ENCODE measurements at places on chromosomes 16 and 17.

- no peak for DNase-seq
Observed at GRCh38 chr17:27577884-27578717, 52.9 kb upstream of the LGALS9 start.

GRCh38 chr17:74296548-74296936, 22.5 kb downstream of the DNAI2 start:
- peak; percentile 56 for DNase-seq

DNA sequence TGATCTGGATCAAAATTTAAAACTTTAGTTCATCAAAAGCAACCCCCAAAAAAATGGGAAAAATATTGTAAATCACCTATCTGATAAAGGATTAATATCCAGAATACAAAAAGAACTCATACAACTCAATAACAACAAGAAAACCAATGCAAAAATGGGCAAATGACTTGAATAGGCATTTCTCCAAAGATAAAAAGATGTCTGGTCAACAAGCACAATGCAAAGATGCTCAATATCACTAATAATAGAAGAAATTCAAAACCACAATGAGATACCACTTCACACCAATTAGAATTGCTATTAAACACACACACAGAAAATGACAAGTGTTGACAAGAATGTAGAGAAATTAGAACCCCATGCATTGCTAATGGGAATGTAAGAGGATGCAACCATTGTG, 40.4 kb downstream of the UBE2G1 start:
- no peak for DNase-seq

- DNase-seq, result no peak
Observed at GRCh38 chr17:81115219-81115618, 50.1 kb upstream of the PVALEF start.

- DNase-seq, result no peak
Observed at GRCh38 chr16:67877064-67877463, 4.2 kb downstream of the EDC4 start.

DNA sequence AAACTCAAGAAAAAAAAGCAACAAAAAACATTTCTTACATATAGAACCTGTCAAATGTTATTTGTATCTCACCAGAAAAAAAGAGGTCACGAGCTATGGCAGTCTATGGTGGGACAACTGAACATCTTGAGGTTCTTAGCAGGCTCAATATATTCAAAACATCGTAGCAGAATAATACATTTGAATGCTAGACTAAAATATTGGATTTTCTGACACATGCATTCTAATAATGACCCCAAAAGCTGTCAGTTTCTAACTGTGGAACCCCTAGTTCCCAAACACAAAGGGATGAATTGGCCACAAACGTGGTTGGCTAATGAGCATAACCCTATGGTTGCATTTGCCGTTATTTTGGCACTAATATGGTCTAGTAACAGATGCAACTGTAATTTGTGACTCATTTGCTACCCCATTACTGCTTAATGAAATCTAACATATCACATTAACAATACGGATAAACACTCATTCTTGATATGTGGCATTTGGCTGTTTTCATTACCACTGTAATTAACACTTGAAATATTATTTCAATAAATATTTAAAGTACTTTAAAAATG, 81.2 kb downstream of the TOX3 start:
- no peak for DNase-seq

DNA sequence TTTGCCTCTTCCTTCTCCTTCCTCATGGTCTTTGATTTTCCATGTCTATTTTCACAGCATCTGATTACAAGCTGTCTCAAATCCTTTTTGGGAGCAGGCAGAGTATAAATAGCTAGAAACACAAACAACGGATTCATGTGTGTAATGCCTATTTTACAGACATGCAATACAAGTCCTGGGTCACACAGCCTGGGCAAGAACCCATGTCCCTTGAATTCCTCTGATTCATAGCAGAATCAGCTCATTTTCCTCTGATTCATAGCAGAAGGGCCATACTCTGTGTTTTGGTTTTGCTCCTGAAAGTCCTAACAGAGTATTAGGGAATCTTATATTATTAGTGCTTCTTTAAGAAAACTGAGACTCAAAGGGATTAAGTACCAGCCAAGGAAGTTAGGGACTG, 71.3 kb downstream of the IRX5 start:
- no peak for DNase-seq

DNA sequence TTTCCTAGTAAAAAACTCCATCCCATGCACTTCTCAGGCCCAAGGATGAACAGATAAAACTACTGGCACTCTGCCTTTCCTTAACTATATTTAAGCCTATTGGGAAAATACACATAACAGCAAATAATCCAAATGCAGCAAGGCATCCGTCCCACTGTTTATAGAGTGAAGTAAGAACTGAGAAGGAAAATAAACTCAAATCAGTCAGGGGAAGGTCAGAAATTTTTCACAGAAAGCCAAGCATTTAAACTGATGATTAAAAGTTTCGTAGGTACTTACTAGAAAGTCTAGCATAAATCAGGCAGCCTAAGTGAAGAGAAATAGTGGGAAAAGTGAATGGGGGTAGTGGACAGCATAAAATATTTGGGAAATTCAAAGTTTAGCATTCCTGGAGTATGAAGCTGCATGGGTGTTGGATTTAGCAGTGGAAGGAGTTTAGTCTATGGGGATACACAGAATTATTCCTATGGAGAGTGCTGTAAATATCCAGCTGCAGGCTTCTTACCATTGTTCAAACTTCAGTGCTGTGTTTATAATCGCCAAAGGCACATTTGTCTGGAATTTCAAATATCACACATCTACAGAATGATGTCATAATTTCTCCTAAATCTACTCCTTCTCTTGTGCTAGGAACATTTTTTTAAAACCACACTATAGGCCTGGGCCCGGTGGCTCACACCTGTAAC, 1131.0 kb upstream of the GOT2 start:
- DNase-seq, result no peak

DNA sequence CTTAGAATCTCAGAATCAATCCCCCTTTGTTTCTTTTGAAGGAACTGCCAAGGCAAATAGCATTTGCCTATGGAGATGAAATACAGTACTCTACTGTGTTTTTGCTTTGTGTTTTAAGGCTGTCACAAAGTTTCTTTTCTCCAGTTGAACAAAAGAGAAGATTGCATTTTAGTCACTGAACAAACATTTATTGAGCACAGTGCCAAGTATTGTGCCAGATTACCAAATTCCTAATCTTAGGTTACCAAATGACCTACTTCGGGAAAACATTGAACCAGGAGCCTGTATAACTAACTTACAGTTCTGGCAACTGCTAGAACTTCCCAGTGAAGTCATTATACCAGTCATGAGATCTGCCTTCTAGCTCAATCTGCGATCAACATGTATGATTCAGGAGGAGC, 3.0 kb upstream of the UBB start:
- DNase-seq, result no peak

GRCh38 chr17:43463241-43463640, 20.5 kb upstream of the DHX8 start:
- no peak for DNase-seq

GRCh38 chr17:81221371-81221841, 1.4 kb downstream of the CEP131 start:
- DNase-seq, result no peak

- peak; percentile 72 for DNase-seq
Observed at GRCh38 chr16:57092786-57093411, 516 bp downstream of the CPNE2 start.

GRCh38 chr17:80365001-80365965, 49.7 kb upstream of the ENDOV start:
- no peak for DNase-seq

GRCh38 chr16:23342083-23342640, 40.1 kb downstream of the SCNN1B start:
- no peak for DNase-seq

DNA sequence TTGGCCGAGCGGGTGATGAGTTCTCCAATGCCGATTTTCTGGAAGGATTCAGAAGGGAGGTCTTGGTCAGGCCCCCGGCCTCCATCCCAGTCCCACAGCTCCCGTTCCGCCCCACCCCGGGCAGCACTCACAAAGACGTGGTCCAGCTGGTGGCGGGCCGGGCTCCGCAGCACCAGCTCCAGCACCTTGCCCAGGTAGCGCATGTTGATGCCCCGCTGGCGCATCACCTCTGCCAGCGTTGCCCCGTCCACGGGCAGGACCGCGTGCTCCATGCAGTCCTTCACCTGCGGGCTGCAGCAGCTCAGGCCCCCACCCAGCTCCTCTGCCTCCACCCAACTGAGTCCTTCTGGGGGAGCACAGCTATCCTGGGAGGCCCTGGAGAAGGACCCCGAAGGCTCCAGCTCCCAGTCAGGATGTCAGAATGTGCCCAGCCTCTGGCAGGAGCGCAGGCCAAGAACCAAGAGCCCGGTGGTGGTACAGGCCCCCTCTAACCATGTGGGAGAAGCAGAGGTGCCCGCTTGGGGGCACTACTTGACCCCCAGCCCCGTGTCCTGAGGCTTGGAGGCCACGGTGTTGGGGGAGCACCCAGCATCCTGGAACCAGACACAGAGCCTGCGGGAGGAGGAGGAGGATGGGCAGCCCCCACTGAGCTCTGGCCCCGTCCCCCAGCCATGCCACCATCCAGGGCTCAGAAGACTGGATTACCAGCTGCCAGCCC, 16.2 kb downstream of the CLUH start:
- no peak for DNase-seq

GRCh38 chr16:49832177-49832576, 23.7 kb downstream of the ZNF423 start:
- DNase-seq, result no peak

- no peak for DNase-seq
Observed at GRCh38 chr16:19912455-19913339, 28.0 kb upstream of the GPRC5B start.

- DNase-seq, result no peak
Observed at GRCh38 chr17:41009301-41009760, 403 bp upstream of the KRTAP3-1 start.

GRCh38 chr17:73323409-73324159, 11.8 kb upstream of the CDC42EP4 start:
- DNase-seq, result no peak

- no peak for DNase-seq
Observed at GRCh38 chr17:68207651-68208253, 40.1 kb upstream of the AMZ2 start.

- DNase-seq, result no peak
Observed at GRCh38 chr17:29847527-29848400, 82.3 kb downstream of the SSH2 start.

- no peak for DNase-seq
Observed at GRCh38 chr17:56739376-56739775, 94.3 kb downstream of the C17orf67 start.

DNA sequence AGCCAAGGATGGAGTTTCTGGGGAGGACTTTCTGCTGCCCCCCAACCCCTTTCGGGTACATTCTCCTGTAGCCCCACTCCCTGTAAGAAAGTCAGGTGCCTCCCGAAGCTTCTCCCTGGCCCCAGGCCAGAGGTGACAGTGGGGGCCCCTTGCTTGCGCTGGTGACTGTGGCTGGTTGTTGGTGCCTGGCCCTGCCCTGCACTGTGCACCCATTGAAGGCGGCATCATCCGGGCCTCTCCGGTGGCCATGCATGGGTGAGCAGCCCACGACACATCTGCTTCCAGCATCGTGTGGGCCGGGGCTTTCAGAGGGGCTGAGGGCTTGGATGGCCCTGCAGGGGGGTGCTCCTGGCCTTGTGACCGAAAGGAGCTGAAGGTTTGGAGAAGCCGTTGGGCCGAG, 297.0 kb downstream of the SEC14L1 start:
- no peak for DNase-seq

DNA sequence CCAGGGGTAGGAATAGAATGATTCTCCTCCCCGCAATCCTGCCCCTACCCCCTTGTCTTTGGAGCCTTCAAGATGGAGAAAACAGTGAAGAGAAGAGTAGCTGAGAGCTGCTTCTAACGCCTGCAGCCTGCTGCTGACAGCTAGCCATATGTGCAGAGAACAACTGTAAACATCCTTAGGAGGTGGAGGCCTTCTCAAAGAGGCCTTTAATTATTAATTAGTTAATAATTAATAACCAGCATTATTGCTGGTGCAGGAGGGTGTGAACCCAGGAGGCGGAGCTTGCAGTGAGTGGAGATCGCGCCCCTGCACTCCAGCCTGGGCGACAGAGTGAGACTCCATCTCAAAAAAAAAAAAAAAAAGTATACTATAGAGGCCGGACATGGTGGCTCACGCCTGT, 8.5 kb downstream of the BFAR start:
- no peak for DNase-seq

DNA sequence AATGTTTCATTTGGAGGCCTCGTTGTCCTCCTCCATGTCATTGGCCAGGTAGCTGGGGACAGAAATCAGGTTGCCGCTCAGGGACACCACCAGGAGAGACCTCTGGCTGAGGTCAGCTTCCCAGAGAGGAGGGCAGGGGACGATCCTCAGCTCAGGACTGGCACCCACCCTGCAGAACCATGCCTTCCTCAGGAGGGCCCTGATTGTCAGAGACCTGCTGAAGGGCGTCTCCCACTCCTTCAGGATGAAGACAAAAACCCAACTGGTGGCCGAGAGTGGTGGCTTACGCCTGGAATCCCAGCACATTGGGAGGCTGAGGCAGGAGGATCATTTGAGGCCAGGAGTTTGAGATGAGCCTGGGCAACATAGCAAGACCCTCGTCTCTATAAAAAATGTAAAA, 19.5 kb downstream of the PRR11 start:
- no peak for DNase-seq

- DNase-seq, result no peak
Observed at GRCh38 chr17:80720610-80721577, 176.3 kb downstream of the RPTOR start.

GRCh38 chr17:48310748-48311213, 119.2 kb downstream of the SKAP1 start:
- peak; percentile 52 for DNase-seq

Measured in HEK293T (cell line).